SIG-M5 (cell line): ENCODE measurements at places on chromosomes 7 and 10.

GRCh38 chr7:111647881-111648280 is 85.6 kb upstream of the IMMP2L start:
- DNase-seq: no peak

- DNase-seq: no peak
Observed at GRCh38 chr7:92739091-92739490, 97.3 kb downstream of the CDK6 start.

DNA sequence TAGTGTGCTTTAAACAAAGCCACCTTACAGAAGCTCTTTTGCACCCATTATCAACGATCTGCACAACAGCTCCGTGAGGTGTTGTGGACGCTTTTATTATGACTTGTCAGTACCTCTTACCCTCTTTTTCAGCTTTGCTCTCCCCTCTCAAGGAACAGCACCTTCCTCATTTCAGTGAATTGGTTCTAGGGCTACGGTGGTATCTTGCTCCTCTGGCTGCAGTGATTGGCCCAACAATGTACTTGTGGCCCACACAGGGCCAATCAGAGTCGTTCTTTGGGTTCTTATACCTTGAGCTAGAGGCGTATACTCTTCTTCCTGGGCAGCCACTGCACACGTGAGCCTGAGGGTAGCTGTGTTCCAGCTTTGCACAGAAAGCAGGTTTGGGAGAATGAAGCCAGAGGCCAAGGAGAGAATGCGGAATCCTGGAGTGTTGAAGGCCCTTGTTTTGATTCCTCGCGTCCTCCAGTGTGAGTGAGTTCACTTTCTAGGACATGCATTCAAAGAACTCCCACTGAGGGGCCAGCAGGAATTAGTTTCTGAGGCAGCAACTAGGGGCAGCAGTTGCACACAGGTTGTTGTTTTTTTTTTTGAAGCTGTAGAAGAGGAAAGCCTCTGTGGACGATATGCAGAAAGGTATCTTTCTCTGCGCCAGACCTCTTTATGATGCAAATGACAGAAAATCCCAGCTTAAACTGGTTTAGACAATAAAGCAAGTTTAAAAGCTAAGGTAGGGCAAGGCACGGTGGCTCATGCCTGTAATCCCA is 49.8 kb upstream of the PDZD8 start:
- no peak for DNase-seq

DNA sequence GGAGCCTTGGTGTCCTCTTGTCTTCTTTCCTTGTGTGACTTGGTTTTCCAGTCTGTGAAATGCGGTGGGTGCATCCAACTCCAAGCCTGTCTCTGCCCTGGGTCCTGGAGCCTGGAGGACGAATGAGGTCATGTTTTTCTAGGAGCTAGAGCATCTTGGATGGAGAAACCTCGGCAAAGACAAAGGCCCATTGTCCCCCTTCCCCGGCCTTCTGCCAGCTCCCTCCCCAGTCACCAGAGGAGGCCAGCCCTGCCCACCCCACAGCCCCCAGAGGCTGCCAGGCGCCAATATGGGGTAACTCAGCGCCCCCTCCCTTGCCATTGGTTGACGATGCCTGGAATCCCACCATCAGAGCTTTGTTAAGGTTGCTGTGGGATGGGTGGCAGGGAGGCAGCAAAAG is 40.4 kb downstream of the KCTD7 start:
- DNase-seq: no peak

DNA sequence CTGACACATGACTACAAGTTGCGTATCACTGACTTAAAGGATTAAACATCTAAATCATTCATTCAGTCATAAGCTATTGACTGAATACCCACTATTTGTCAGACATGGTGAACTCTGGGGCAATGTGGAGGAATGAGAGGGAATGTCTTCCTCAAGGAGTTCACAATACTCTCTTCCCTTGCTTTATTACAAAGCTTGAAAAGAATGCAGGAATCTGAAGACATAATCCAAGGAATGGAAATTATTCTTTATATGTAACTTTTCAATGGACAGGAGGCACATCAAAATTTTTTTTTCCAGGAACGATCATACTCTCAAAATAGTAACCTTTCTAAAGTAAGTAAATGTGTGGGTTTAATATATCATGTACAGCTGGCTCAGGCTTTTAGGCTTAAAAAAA is 111.9 kb downstream of the ATXN7L1 start:
- DNase-seq: no peak

DNA sequence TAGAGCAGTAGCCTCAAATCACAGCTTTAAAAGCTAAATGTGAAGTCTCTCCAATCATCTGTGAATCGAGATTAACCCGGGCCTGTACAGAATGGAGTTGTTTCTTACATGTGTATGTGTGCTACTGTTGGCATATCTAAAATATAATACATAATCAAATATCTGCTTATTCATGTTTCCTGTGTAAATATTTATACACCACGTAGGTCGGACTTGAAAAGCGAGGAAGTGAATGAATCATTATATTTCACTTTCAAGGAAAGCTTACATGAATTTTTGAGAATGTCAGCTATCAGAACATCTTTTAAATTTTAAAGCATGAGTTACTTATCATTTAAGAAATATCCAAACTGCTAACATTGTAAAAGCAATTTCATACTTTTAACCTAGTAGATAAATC is 233.3 kb downstream of the SLC25A13 start:
- no peak for DNase-seq

DNA sequence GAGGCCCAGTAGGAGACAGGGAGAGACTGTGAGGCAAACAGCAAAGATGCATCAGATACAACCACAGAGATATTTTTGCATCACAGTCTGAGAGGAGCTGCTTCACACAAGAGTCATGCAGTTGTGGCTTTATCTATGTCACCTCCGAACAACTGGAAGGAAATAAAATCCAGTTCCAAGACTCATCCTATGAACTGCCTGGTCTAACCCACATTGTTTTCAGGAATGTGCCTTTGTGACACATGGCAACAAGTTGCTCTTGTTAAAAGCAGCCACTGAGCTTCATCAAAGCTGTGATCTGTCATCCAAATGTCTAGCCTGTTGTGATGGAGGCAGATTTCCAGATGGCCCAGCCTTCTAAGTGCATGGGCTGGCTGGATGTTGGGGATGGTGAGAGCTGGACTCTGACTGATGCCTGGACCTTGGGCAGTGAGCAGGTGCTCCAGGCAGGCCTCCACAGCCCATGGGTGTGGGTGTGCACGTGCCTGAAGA is 255.0 kb downstream of the BMPER start:
- DNase-seq: peak; percentile 49

DNA sequence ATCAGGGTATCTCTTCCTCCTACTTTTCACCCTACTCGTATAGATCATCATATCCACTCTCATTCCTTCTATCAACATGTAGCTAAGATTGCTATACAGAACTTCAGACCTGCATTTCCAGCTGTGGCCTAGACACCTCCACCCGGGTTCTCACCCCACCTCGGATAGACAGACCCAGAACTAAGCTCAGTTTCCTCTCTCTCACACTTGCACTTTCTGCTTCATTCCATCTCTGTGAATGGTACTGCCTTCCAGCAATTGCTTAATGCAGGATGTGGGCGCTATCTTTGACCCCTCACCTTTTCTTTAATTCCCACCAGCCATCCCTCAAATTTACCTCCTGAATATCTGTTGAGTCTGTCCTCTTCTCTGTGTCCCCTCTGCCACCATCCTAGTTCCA is 35.7 kb downstream of the AGK start:
- DNase-seq: no peak

- no peak for DNase-seq
Observed at GRCh38 chr7:20896996-20897395, 110.3 kb upstream of the SP8 start.

DNA sequence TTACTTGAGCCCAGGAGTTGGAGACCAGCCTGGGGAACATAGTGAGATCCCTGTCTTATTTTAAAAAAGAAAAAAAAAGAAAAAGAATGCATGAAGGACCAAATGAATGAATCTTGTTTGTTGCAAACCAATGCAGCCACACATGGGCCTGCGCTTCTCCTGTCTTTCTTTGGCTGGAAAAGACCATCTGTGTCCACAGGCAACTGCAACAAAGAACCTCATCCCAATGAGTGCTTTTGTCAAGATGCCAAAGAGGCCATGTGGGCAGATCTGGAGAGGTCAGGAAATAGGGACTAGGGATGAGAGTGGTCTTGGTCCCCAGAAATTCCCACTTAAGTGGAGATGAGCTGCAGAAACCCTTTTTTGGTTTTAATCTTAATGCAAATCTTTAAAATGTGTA is 49.8 kb upstream of the DUSP5 start:
- DNase-seq: no peak

- DNase-seq: no peak
Observed at GRCh38 chr7:129161524-129162225, 17.2 kb downstream of the TSPAN33 start.

GRCh38 chr10:131475043-131475442 is 163.5 kb upstream of the TCERG1L start:
- no peak for DNase-seq
